ENCODE measurements at places on chromosomes 7 and 10. TPM values are rescaled to one million over a fixed set of nuclear protein-coding genes. Genes with fewer than 3 reads are reported as not detected.

DNA sequence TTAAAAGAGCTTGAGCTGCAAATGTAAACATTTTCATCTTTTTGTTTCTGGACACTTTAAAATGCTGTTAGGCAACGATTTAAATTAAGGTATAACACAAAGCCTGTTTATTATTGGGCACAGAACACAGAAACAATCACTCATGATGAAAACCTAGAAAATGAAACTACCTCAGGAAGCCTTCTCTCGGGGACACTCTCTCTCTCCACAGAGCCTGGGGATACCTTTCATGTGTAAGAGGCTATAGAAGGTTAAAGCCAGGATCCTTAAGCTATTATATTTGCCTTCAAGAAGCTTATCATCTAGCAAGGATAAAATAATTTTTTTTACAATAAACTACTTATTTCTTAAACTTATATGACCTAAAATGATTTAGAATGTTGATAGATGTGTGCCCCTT, 194.1 kb downstream of the SKAP2 start:
- no peaks in the 10 kb centered on the region for H3K27me3 ChIP-seq
- no peaks in the 10 kb centered on the region for H3K36me3 ChIP-seq
- H3K4me3 ChIP-seq, result no peak overlapping the region
- H3K4me1 ChIP-seq, result no peaks in the 10 kb centered on the region
- no peak for DNase-seq

DNA sequence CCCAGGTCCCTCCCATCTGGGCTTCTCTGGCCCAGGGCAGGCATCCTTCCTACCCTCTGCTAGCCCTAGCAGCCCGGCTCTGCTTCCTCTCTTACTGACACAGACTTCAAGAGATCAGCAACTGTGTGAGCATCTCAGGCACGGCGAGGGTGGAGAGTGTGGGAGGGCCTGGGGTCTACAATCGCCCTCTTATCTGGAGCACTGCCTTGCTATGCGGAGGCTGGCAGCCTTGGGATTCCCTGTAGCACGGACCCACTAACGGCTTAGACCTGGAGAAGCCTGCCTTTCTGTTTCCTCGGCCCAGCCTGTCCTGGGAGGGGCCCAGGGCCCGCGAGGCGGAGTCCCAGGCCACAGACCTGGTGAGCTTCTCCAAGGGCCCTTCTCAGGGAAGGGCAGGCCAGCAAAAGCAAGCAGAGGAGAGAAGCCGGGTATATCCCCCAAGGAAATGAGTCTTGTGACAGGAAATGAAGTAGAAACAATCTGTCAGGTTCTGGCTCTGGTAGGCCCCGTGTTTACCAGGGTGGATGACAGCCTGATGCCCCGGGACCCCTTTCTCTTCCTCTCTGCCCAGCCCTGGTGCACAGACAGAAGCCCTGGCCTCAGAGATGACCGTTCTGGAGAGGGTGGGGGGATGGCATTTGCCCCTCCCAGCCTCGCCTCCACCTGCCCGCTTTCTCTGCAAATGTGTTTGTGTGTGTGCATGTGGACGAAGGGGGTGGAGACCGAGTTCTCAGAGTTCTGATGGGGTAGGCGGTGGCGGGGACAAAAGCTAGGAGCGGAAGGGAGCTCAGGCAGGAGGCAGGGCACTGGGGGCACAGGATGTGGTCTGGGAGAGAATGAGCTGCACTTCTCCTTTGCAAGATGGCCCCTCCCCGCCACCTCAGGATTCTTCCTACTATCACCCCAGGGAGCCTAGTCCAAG, 2.5 kb downstream of the LRCH4 start:
- H3K36me3 ChIP-seq, result no peaks in the 10 kb centered on the region
- H3K4me1 ChIP-seq, result peaks cover 5% of the 10 kb centered on the region
- peak; percentile 53 for DNase-seq
- peak overlapping the region; percentile 98 for H3K27ac ChIP-seq

- peaks cover 17% of the 10 kb centered on the region for H3K4me1 ChIP-seq
- H3K4me3 ChIP-seq, result peak overlapping the region; percentile 99
- H3K27me3 ChIP-seq, result no peaks in the 10 kb centered on the region
Measured at GRCh38 chr7:77697535-77697831, 1.2 kb downstream of the RSBN1L start.

DNA sequence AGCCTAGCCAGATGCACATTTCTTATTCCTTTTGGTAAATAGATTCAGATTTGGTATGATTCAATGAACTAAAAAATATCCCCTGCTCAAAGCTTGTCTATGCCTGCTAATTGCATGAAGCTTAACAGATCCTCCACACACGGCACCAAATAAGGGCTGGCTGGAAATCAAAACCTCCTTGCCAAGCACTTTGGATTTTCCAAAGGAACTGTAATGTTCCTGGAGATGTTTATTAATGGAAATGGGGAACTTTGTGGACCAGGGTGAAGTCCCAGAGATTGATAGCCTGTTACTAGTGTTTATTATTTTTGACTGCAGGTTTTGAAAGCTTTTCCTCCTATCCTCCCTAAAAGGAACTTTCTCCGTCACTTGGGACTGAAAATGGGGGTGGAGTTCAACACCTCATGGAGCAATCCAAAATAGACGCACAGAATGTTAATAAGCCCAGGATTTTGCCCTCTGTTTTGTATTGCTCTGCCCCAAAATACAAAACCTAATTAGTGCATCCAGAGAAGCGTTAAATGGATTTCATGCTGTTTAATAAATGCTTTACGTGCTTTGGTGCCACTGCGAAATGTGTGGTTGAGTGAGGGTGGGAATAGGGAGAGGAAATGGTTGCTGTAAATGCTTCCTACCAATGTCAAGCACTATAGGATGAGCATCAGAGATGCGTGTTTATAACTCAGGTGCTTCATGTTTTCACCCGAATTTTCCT, 1027.7 kb downstream of the LRMDA start:
- no peaks in the 10 kb centered on the region for H3K36me3 ChIP-seq
- H3K4me3 ChIP-seq, result no peak overlapping the region
- DNase-seq, result peak; percentile 14
- peaks cover 18% of the 10 kb centered on the region for H3K4me1 ChIP-seq

DNA sequence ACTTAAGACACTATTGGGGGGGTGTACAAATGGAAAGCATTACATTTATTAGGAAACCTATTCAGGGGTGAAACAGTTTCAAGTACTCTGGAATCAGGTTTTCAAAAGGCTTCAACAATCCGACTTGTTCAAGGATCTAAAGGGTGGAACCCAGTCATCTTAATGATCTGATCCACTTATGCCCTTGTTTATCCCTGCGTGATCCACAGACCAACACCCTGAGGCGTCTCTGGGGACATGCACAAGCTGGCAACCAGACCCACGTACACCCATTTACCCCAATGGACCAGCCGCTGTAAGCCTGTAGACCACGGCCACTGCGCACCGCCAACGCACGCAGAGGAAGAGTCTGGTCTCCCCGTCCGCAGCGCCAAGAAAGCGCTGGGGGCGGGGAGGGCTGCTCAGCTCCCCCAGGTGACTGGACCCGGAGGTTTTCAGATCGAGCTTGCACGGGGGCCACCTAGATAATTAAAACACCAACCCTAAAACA, 13.4 kb downstream of the HNRNPF start:
- H3K27me3 ChIP-seq, result no peaks in the 10 kb centered on the region
- peak overlapping the region; percentile 69 for H3K4me3 ChIP-seq
- H3K36me3 ChIP-seq, result peaks cover 50% of the 10 kb centered on the region
- peak overlapping the region; percentile 97 for H3K27ac ChIP-seq

ZNF425 gene
- total RNA-seq, result 0.52 TPM
